ENCODE measurements at places on chromosomes 1 and 21. TPM values are rescaled to one million over a fixed set of nuclear protein-coding genes. Genes with fewer than 3 reads are reported as not detected.

GRCh38 chr1:119647734-119648619 lies at the start of gene ZNF697:
Gene ZNF697, minus strand, starts transcription at chr1:119648266. Its CDS starts 22,166 bp downstream, at chr1:119626100.
- peak within 1 kb of the TSS; percentile 88 for H3K4me3 ChIP-seq
- H3K36me3 ChIP-seq: no peaks in the 10 kb centered on the region
- DNase-seq: peak; percentile 81
- peaks cover 29% of the 10 kb centered on the region for H3K4me1 ChIP-seq
- H3K27me3 ChIP-seq: peaks cover 81% of the 10 kb centered on the region

DNA sequence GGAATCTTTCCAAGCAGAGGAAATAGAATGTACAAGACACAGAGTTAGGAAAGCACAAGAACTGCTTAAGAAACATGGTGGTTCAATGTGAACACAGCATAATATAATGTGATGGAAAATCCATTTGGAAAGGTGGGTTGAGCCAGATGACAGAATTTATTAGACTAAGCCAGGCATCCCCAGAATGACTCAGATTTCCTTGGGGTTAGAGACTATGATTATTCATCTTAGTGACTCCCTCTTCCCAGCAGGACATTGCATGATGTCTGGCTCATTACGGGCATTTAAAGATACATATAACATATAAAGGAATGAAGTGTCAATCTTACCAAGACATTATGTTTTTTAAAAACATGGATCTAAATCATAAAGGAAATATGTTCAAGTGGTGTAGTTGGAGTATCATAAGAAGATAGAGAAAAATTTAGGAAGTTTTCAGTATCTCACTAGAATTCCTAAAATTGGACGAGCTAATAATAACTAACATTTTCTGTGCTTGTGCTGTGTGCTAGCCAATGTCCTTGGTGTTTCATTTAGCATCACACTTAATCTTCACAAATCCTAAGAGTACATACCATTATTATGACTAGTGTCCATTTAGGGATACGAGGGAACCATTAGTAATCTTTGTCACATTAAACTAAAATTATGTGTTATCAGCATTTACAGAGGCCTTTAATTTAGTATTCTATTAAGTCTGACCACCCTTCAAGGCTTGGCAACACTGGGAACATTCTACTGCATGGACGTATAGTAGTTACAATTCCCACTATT lies 41.0 kb upstream of the ST6GALNAC5 start:
- peaks cover 9% of the 10 kb centered on the region for H3K27me3 ChIP-seq
- no peak overlapping the region for H3K4me3 ChIP-seq
- no peaks in the 10 kb centered on the region for H3K36me3 ChIP-seq

DNA sequence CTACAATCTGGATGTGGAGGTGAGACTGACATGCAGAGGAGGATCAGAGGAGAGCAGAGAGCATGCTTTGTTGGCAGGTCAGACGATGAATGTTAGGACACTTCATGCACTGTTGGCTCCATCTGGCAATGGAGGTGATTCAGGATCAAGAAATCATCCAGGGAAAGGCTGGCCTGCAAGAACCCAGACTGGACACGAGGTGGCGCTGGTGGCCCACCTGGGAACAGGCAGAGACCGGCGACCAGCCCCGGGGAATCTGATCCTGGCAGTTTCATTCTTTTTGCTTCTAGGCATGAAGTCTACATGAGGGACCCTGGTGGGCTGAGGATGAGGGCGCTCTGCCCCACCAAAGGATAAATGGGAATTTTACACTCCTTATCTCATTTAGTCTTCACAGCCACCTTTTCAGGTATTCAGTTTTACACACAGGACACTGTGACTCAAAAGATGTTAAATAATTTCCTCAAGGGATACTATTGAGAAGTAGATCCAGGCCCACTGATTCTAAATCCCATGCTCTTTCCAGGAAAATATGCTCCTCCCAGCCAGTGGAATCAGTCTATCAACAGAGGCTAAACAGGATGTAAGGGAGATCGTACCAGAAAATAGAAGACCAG lies 26.2 kb upstream of the SCMH1 start:
- H3K4me3 ChIP-seq: no peak overlapping the region
- peaks cover 16% of the 10 kb centered on the region for H3K27me3 ChIP-seq
- H3K27ac ChIP-seq: no peak overlapping the region
- H3K4me1 ChIP-seq: no peaks in the 10 kb centered on the region
- DNase-seq: peak; percentile 89
- H3K36me3 ChIP-seq: no peaks in the 10 kb centered on the region

DNA sequence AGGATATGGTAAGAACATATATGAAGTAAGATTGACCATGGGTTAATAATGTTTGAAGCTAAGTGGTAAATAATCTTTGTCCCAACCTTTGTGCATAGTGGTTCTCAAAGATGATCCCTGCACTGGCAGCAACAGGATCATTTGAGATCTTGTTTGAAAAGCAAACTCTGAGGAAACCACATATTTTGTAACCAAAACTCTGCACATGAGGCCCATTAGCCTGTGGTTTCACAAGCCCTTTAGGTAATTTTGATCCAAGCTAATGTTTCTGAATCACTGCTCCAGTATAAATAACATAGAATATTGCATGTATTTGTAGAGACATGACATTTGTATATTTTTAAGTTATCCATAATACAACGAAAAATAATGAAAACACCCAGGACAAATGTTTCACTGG lies 147.9 kb upstream of the RGS18 start:
- H3K36me3 ChIP-seq: no peaks in the 10 kb centered on the region
- DNase-seq: no peak
- no peaks in the 10 kb centered on the region for H3K4me1 ChIP-seq
- no peak overlapping the region for H3K4me3 ChIP-seq

GRCh38 chr1:206986885-206987284 lies 16.6 kb upstream of the FCAMR start:
- no peaks in the 10 kb centered on the region for H3K36me3 ChIP-seq
- H3K4me1 ChIP-seq: no peaks in the 10 kb centered on the region
- no peak overlapping the region for H3K4me3 ChIP-seq
- H3K27me3 ChIP-seq: peaks cover 53% of the 10 kb centered on the region
- no peak for DNase-seq

DNA sequence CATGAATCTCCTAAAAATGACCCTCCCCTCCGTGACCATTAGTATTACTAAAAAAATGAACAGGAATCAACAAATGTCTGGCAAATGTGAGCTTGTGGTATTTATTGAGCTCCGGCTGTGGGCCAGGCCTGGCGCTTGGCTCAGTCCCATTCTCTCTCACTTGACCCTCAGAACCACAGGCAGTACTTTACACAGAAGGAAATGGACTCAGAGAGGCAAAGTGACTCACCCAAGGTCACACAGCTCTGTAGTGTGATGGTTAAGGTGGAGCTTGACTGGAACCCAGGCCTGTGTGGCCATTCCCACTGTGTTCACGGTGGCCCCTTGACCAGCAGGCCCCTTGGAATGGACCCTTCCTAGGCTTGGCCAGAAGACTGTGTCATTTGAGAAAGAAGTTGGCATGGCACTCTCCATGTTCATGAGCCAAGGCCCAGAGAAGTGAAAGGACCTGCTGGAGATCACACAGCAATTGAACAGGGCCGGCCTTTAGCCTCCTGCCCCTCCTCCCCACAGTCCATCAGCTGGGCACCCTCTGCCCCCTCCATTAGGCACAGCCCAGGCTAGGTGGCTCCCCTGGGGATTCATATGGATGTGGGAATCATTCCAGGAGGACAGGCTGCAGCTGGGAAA lies 32.1 kb downstream of the FAM151A start:
- no peaks in the 10 kb centered on the region for H3K36me3 ChIP-seq
- H3K4me3 ChIP-seq: no peak overlapping the region
- H3K4me1 ChIP-seq: no peaks in the 10 kb centered on the region
- H3K27ac ChIP-seq: no peak overlapping the region

- no peak overlapping the region for H3K27ac ChIP-seq
- no peaks in the 10 kb centered on the region for H3K36me3 ChIP-seq
- no peak overlapping the region for H3K4me3 ChIP-seq
- H3K4me1 ChIP-seq: no peaks in the 10 kb centered on the region
- H3K27me3 ChIP-seq: peaks cover 4% of the 10 kb centered on the region
Observed at GRCh38 chr1:6923955-6924881, 139.0 kb downstream of the CAMTA1 start.

GRCh38 chr1:86621286-86621685 lies 74.4 kb downstream of the CLCA4 start:
- H3K36me3 ChIP-seq: no peaks in the 10 kb centered on the region
- no peaks in the 10 kb centered on the region for H3K27me3 ChIP-seq
- H3K4me3 ChIP-seq: no peak overlapping the region

DNA sequence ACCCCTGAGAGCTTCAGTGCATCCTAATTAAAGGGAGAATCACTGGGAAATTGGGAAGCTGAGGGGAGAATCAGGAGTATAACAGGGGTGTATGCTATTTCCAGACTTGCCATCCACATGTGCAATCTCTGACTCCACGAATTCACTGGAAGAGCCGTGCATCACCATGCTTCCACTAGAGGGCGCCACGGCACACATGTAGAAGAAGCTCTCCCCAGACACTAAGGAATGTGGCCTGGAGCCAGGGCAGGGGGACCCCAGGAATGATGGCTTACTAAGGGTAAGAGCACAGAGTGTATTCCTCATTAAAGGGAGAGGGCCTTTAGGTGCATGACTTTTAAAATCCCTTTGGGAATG lies 81.5 kb downstream of the ABCA4 start:
- H3K36me3 ChIP-seq: no peaks in the 10 kb centered on the region
- H3K4me3 ChIP-seq: no peak overlapping the region
- peaks cover 35% of the 10 kb centered on the region for H3K27me3 ChIP-seq
- DNase-seq: peak; percentile 86
- H3K4me1 ChIP-seq: peaks cover 14% of the 10 kb centered on the region
- H3K27ac ChIP-seq: no peak overlapping the region

DNA sequence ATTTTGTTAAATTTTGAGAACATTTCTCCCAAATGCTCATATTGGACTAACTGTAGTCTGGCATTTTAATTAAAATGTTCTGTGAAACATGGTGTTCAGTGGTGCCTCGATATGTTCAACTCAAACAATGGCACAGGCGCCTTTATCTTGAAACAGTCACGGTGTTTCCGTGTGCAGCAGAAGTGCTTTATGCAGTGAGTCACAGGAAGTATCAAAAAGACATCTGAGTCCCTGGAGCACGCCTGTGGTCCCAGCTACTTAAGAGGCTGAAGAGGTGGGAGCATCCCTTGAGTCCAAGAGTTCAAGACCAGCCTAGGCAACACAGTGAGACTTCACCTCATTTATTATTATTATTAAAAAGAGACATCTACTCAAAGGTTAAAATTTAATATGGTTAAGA lies 52.2 kb downstream of the GREM2 start:
- H3K4me1 ChIP-seq: no peaks in the 10 kb centered on the region
- H3K36me3 ChIP-seq: no peaks in the 10 kb centered on the region
- DNase-seq: no peak
- no peaks in the 10 kb centered on the region for H3K27me3 ChIP-seq

GRCh38 chr1:75243124-75243523 lies 108.9 kb downstream of the LHX8 start:
- no peaks in the 10 kb centered on the region for H3K4me1 ChIP-seq
- no peaks in the 10 kb centered on the region for H3K36me3 ChIP-seq
- H3K27me3 ChIP-seq: no peaks in the 10 kb centered on the region
- DNase-seq: no peak

- H3K36me3 ChIP-seq: peaks cover 6% of the 10 kb centered on the region
- no peak overlapping the region for H3K4me3 ChIP-seq
- no peak for DNase-seq
- peaks cover 9% of the 10 kb centered on the region for H3K4me1 ChIP-seq
Observed at GRCh38 chr1:153883223-153883622, 39.5 kb downstream of the GATAD2B start.

GRCh38 chr1:204149635-204150565 lies 1.9 kb downstream of the ETNK2 start:
- H3K27ac ChIP-seq: no peak overlapping the region
- DNase-seq: no peak
- no peaks in the 10 kb centered on the region for H3K4me1 ChIP-seq
- no peaks in the 10 kb centered on the region for H3K36me3 ChIP-seq
- H3K27me3 ChIP-seq: peaks cover 26% of the 10 kb centered on the region

DNA sequence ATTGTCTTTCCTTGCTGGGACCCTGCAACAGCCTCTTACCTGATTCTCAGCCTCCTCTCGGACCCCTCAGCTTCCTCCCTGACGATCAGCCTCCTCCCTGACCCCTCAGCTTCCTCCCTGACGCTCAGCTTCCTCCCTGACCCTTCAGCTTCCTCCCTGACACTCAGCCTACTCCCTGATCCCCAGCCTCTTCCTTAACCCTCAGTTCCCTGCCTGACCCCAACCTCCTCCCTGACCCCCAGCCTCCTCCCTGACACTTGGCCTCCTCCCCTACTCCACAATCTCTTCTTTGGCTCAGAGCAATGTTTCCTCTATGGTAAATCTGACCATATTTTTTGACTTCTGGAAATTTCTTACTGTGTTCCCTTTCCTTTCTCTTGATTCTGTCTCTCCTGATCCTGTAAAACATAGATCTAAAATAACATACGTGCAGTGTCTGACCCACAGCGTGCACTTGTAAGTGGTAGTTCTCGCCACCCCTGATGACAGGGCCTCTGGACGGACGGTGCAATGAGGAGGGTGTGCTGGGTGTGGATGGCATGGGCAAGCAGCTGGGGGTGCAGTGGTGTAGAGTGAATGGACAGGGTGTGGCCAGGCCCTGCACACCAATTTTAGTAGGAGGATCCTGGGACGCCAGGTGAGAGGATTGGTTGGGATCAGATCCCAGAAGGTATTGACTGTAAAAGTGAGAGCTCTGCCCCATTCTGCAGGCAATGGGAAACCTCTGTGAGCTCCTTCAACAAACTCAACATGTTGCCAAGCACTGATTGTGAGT lies 264.1 kb downstream of the FOXD2 start:
- H3K27ac ChIP-seq: no peak overlapping the region
- no peaks in the 10 kb centered on the region for H3K36me3 ChIP-seq
- H3K27me3 ChIP-seq: peaks cover 18% of the 10 kb centered on the region
- DNase-seq: no peak
- H3K4me1 ChIP-seq: no peaks in the 10 kb centered on the region

GRCh38 chr1:169142129-169142528 lies 35.6 kb downstream of the ATP1B1 start:
- no peak overlapping the region for H3K27ac ChIP-seq
- peaks cover 2% of the 10 kb centered on the region for H3K36me3 ChIP-seq
- H3K4me1 ChIP-seq: peaks cover 15% of the 10 kb centered on the region
- DNase-seq: no peak

DNA sequence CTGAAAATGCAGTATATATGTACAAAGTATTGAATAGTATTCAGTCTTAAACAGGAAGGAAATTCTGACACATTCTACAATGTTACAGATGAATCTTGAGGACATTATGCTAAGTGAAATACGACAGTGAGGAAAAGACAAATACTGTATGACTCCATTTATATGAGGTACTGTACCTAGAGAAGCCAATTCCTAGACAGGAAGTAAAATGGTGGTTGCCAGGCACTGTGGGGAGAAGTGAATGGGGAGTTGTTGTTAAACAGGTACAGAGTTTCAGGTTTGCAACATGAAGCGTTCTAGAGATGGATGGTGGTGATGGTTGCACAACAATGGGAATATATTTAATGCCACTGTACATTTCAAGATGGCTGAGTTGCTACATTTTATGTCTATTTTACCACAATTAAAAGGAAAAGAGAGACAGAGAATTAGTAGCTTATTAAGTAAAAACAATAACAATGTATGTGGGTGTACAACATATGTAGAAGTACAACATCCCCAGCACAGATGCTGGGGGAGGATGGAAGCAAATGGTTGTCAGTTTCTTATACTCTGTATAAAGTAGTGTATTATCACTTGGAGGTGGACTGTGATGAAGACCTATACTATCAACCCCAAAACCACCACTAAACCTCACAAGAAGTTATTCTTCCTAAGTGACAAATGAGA lies 3.9 kb upstream of the RAB4A start:
- peaks cover 8% of the 10 kb centered on the region for H3K4me1 ChIP-seq
- H3K4me3 ChIP-seq: no peak overlapping the region
- no peak for DNase-seq
- no peaks in the 10 kb centered on the region for H3K27me3 ChIP-seq
- H3K27ac ChIP-seq: no peak overlapping the region

Gene PODN
- total RNA-seq: not detected

Gene SLC25A34
- 1.5 TPM for total RNA-seq

Gene TEX50
- not detected for total RNA-seq

Gene CTSS
- 26.9 TPM for total RNA-seq
